Kidney (tissue), 22 donors: ENCODE measurements at places on chromosomes 4 and X. TPM values are rescaled to one million over a fixed set of nuclear protein-coding genes. Genes with fewer than 3 reads are reported as not detected.
A peak's percentile ranks its signal among the peaks of the same experiment; 100 is the strongest.

GRCh38 chr4:152197211-152197610 is 338.7 kb downstream of the FBXW7 start:
- no peak for DNase-seq

DNA sequence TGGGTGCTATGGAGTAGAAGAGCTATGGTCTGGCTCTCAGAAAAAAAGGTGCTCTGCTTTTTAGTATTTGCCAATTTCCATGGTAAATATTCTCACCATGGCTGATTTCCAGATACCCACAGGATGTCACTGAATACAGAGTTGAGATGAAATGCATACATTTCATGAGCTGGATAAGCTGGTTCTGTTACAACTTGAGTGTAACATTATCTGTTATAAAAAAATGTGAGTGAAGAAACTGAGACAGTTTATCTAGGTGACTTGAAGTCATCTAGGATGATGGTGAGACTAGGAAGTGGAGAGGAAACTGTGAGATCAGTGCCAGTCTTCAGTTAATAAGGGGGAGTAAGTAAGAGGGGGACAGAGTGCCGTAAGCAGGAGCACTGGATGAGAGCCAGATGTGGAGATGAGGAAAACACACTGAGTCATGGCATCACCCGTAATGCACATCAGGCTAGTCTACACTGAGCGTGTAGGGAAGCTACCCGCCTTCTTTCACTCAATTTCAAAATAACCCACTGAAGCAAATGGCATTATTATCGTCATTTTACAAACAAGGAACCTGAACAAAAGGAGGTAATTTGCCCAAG is 5.0 kb downstream of the HPSE start:
- no peak for DNase-seq

Gene GDPD2
- total RNA-seq, result 7.0 TPM

DNA sequence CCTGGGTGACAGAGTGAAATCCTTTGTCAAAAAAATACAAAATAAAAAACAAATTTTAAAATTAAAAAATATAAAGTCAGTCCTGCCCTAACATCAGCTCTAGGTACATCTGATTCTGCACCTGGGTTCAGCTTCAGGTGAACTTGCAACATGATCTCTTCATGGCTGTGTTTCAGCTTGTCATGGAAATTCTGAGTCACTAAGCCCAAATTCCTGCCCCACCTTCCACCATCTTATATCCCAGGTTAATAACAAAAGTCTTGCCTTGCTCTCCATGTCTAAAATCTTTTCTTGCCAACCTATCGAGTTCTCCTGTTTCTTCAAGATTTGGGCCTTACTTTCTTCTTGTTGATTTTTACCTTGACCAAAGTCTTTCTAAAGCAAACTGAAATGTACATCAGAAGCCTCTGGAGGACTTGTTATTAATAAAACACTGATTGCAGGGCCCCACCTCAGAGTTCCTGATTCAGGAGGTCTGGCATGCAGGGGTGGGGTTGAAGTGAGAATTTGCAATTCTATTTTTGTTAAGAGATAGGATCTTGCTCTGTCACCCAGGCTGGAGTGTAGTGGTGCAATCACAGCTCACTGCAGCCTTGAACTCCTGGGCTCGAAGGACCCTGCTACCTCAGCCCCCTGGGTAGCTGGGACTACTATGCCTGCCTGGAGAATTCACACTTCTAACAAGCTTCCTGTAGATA is 125.8 kb upstream of the VCX3A start:
- DNase-seq, result no peak

- DNase-seq, result peak; percentile 39
Measured at GRCh38 chrX:118807151-118808017, 16.2 kb upstream of the ZCCHC12 start.

- DNase-seq, result no peak
Measured at GRCh38 chr4:126725906-126726305, 906.9 kb upstream of the INTU start.

DNA sequence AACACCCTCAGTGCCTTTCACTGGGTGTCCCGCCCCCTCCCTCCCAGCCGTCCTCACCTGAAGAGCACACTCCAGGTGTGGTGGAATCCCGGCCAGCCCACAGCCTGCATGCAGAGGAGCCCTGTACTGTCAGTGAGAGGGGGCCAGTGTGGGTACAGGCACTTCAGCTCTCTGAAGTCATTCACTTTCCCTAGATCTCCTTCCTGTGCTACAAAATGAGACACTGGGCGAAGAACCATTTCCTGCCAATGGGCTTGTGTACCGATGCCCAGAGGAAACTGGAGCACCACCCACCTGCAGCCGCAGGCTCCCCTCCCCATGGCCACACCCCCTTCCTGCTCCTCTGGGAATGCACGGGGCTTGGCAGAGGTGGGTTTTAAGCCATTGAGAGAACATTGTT is 73.9 kb upstream of the C4orf50 start:
- DNase-seq, result no peak

Gene SHROOM4
- 21.8 TPM for total RNA-seq

- no peak for DNase-seq
Measured at GRCh38 chr4:98932539-98932938, 3.6 kb upstream of the EIF4E start.

GRCh38 chr4:140099983-140100382 is 54.0 kb downstream of the MAML3 start:
- DNase-seq, result no peak

Gene CNKSR2
- 1.6 TPM for total RNA-seq

DNA sequence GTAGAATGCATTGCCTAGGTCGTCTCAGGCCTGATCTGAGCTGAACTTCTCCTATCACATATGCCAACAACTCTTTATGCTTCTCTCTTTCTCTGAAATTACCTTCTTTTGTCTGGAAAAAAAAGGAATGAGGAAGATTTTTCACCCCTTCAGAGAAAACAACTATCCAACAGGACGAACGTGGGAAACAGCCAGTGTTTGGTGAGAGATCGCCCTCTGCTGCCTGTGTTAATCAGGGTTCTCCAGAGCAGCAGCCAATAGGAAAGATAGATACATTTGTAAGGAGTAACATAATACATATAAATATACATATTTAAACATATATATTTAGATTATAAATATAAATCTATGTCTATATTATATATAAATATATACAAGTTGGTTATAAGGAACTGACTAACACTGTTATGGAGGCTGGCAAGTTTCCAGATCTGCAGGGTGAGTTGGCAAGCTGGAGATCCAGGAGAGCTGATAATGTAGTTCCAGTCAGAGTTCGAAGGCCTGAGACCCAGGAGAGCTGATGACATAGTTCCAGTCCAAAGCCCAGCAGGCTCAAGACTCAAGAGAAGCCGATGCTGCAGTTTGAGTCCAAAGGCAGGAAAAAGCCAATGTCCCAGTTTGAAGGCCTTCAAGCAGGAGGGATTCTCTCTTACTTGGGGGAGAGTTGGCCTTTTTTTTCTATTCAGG is 13.3 kb downstream of the CETN2 start:
- DNase-seq, result peak; percentile 55

DNA sequence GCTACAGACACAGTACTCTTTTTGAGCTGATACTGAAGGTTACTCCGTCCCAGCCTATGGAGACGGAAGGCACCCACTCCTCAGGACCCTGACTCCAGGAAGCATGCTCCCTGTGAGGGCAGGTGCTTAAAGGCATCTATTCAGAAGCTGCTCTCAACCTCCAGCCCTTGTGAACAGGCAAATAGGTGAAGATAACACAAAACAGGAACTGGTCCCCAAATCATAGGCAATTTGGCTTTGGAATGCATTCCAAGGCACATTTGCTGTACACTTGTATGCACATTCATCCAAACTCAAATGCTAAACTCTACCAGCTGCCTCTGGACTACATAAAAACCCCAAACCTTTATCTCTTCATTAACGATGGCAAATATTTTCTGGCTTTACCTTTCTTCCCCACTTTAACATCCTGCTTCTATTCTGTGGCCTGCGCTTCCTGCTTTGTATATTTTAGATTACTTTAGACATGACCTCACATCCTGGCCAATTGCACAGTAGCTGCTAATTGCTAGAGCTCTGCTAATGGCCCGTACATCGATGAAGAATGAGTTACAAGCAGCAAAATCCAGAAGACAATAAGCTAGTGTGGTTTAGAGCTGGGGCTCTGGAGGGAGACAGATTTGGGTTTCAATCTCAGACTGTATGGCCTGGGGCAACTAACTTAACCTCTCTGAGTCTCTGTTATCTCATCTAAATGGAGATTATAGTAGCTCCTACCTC is 3.2 kb downstream of the SEL1L3 start:
- no peak for DNase-seq

Gene XPNPEP2
- 2.0 TPM for total RNA-seq
